ENCODE measurements at places on chromosomes 2 and 18.

DNA sequence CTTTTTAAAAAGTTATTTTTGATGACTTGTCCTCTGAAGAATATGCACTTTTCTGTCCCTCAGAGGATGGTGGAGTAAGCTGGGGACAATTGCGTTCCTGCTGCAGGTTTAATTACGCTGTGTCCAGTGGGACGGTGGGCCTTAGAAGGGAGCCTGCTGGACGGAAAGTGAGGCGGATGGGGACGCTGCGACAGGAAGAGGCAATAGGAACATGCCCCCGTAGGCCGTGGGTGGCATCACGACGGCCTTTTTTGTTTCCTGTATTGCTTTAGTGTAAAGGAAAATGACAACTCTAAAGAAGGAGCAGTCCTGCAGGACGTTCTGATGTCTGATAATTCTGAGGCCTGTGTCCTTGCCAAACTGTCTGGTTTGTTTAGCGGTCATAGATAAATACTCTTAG, 121.6 kb downstream of the NFATC1 start:
- H3K27me3 ChIP-seq = no peaks in the 10 kb centered on the region
- H3K4me3 ChIP-seq = no peak overlapping the region
- no peaks in the 10 kb centered on the region for H3K4me1 ChIP-seq
- peaks cover 9% of the 10 kb centered on the region for H3K36me3 ChIP-seq

DNA sequence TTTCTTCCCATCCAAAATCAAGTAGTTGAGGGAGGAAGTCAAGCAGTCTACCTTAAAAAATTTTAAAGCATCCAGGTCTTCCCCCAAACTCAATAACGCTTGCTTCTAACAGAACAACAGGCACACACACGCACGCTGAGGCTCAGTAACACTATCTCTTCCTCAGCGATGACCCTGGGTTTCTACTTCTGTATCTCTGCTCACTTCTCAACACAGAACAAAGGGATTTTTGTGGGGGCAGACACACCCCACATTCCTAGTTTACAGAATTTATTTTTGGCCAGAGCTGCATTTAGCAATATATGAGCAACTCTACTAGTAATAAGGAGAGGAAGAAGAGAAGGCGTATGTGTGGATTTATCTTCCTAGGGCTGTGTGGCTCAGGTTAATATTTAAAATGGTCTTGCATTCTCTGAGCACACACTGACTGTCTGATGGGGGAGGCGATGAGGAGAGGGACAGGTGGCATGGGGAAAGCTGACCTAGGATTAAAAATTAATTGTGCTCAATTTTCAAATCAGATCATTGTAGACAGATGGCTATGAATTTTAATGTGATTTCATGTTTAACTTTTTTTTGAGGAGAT, 71.3 kb upstream of the PPM1B start:
- DNase-seq = no peak
- H3K4me3 ChIP-seq = no peak overlapping the region
- H3K27me3 ChIP-seq = no peaks in the 10 kb centered on the region
- H3K36me3 ChIP-seq = no peaks in the 10 kb centered on the region
- no peak overlapping the region for H3K27ac ChIP-seq

- H3K27me3 ChIP-seq = no peaks in the 10 kb centered on the region
- no peak overlapping the region for H3K27ac ChIP-seq
- H3K4me1 ChIP-seq = no peaks in the 10 kb centered on the region
- H3K4me3 ChIP-seq = no peak overlapping the region
- H3K36me3 ChIP-seq = no peaks in the 10 kb centered on the region
Measured at GRCh38 chr2:30481323-30481800, 34.3 kb downstream of the LCLAT1 start.

DNA sequence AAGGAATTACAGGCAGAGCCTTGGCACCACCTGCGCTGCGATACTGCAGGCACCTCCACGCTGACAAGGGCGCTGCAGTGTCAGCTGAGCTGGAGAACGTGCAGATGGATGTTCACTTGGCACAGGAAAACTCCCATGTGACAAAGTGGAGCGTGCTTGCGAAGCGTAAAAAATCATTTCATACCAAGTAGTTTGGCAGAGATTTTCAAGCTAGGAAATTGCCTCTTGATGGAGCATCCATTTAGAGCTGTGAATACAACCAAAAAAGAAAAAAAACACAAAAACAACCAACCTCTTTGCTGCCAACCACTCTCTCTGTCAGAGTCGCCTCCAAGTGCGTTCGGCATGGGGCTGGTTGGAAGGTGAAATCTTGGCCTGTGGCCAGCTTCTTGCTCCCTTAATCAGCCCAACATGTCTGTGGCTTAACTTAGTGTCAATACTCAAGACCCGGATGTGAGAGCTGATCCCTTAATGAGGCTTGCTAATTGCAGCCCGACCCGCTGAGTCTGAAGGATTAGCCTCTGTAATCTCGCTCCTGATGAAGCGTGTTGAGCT, 38.1 kb downstream of the ACOXL start:
- peaks cover 8% of the 10 kb centered on the region for H3K4me1 ChIP-seq
- peak overlapping the region; percentile 38 for H3K27ac ChIP-seq
- no peak for DNase-seq
- H3K27me3 ChIP-seq = no peaks in the 10 kb centered on the region
- H3K4me3 ChIP-seq = no peak overlapping the region
- H3K36me3 ChIP-seq = no peaks in the 10 kb centered on the region

GRCh38 chr2:239382384-239382880, 18.4 kb downstream of the HDAC4 start:
- H3K4me3 ChIP-seq = no peak overlapping the region
- H3K36me3 ChIP-seq = peaks cover 34% of the 10 kb centered on the region
- no peak overlapping the region for H3K27ac ChIP-seq
- no peak for DNase-seq

- no peak overlapping the region for H3K27ac ChIP-seq
- H3K4me1 ChIP-seq = no peaks in the 10 kb centered on the region
Measured at GRCh38 chr2:45723857-45724256, 72.4 kb downstream of the PRKCE start.

Data from esophagus squamous epithelium (tissue), 5 donors.